ENCODE measurements at places on chromosomes 6 and 20.

DNA sequence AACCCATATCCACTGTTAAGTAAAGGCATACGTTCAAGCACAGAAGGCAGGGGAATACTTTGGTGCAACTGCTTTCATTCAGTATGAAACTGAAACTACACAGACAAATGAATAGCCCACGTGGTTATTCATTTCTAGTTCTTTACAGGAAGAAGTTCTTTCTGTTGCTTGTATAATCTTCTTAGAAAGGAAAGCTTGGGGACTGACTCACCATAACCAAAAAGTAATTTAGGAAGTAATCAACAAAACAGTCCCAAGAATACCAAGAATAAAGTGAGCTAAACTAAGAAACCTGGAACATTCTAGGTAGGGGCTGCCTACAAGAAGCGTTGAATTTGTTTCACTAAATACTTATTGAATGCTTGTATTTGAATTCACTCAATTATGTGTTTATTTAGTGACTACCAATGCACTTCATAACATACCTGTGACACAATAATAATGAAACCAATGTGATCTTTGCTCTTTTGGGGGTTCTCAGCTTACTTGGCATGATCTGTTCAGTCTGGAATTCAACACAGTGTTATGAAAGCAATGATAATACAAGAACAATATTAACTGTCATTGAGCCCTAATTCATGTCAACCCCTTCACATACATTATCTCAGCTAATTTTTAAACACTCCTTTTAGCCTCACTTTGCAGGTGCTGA, 25.1 kb upstream of the KIAA0408 start:
- peak; percentile 80 for DNase-seq

- no peak for DNase-seq
Observed at GRCh38 chr20:56350842-56351241, 7.9 kb upstream of the FAM210B start.

- DNase-seq: no peak
Observed at GRCh38 chr6:121453191-121453590, 17.7 kb downstream of the GJA1 start.

- peak; percentile 88 for DNase-seq
Observed at GRCh38 chr20:36098364-36098763, 56.2 kb upstream of the EPB41L1 start.

- no peak for DNase-seq
Observed at GRCh38 chr6:15775741-15776140, 112.9 kb upstream of the DTNBP1 start.

DNA sequence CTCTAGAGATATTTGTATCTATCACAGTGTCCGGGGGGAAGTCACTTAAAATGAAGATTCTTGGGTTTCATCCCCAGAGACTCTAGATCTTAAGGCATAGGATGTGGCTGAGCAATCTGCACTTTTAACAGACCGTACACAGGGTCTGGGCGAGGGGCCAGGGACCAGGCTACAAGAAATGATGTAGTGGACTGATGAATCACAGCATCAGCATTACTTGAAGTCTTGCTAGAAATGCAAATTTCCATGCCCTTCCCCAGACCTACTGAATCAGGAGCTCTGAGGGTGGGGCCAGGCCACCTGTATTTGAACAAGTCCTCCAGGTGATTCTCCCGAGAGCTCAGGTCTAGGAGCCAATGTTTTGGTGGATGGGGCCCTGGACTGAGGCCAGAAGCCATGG, 168.4 kb downstream of the DOK5 start:
- peak; percentile 2 for DNase-seq

Data from suppressor macrophage treated with lipopolysaccharide for 1 hour (primary cell).